GM12864 (cell line): ENCODE measurements at places on chromosomes 5 and 9.

DNA sequence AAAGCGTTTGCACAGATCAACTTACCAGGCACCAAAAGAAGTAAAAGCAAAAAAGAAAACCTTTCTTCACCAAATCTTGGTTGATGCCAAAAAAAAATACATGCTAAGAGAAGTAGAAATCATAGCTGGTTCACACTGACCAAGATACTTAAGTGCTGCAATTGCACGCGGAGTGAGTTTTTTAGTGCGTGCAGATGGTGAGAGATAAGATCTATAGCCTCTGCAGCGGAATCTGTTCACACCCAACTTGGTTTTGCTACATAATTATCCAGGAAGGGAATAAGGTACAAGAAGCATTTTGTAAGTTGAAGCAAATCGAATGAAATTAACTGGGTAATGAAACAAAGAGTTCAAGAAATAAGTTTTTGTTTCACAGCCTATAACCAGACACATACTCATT is 36.4 kb upstream of the CCDC152 start:
- no peak for DNase-seq

GRCh38 chr5:160030631-160031377 is 21.9 kb downstream of the TTC1 start:
- no peak for DNase-seq

DNA sequence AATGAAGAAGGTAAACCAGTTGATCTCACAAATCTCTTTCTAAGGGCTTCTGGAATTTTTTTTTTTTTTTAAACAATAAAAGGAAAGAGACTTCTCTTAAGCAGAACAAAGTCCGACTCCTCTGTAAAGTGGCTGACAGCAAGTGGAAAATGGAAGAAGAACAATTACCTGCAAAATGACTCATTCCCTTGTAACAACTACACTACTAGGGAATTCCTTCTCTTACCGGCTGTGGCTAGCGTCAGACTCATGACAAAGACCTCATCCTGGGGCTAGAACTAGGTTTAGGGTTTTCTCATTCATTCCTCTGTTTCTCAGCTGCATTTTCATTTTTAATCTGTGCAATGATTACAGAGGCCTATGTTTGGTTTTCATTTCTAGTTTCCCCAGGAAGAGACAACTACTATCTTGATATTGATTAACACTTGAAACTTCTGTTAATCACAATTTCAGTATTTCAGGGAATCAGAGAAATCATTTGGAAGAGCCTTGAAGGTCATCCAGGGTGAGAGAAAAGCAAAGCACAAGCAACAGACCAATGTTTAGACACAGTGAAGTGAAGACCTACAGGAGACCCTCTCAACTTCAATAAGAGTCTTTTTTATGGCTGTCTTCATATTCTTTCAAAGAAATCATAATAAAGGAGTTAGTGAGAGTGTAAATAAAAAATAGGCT is 437.9 kb downstream of the RAB3C start:
- DNase-seq = no peak

- DNase-seq = no peak
Measured at GRCh38 chr5:138569782-138570181, 5.4 kb downstream of the HSPA9 start.

DNA sequence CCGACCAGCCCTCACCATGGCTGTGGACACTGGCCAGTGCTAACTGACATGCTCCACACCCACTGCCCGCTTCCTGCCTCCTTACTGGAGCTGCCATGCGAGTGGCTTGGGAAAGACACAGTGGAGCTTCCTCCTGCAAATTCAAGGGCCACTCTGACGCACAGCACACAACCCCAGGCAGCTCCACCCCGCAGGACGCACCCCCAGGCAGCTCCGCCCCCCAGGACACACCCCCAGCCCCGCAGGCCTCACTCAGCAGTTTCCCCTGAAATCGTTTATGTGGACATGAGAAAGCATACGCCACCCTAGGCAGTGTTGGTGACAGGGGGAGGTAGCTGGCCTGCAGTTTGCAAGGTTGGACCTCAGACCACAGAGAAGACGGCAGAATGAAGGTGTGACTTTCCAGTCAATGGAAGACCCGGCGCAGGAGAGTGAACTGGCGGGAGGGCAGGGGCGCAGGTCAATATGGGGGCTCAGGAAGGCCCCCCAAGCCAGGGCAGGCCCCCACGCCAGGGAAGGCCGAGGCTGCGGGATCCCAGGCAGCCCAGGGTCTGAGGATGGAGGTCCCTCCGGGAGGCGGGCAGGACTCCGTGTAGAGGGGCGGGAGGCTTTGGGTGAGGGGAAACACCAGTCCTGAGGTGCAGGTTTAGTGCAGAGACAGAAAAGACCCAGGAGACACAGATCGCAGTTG is 21.6 kb downstream of the LPCAT1 start:
- no peak for DNase-seq

GRCh38 chr9:121537283-121537682 is 37.6 kb upstream of the GGTA1 start:
- DNase-seq = no peak

- no peak for DNase-seq
Measured at GRCh38 chr9:91451431-91452270, 28.0 kb upstream of the NFIL3 start.

- DNase-seq = no peak
Measured at GRCh38 chr9:90095682-90096081, 490.9 kb downstream of the GADD45G start.

DNA sequence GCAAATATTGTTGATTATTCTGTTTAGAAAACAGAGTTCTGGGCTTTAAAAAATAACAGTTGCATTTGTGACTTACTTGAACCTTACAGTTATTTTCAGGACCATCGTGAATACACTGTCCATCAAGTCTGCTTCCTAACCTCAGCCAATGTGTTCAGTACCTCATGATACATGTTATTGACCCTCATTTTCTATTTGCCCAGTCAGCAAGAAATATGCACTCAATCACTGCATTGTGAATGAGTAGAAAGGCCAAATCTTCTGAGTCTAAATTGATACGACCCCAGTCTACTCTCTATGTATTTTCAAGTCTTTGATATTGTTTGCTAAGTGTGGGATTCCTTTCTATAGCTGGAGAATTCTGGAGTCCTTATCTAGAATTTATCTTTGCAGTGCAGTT is 156.2 kb downstream of the RAB3C start:
- DNase-seq = no peak

DNA sequence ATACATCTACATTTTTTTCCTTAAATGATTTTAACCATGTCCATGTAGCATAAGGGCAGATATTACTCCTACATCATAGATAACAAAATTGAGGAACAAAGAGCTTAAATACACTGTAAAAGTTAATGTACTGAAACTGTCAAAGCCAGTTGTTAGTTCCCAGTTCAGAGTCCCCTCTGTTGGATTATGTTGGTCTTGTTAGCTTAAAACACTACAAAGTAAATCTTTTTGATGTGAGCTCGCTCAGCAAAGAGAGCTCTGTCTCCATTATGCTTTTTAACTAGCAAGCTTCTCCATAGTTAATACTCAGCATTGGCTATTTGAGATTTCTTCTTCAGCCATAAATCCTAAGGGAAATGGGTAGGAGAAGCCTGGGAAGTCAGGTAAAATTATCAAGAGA is 149.1 kb downstream of the ADAMTS6 start:
- DNase-seq = no peak

GRCh38 chr5:135827965-135828781 is 6.3 kb upstream of the SLC25A48 start:
- no peak for DNase-seq

DNA sequence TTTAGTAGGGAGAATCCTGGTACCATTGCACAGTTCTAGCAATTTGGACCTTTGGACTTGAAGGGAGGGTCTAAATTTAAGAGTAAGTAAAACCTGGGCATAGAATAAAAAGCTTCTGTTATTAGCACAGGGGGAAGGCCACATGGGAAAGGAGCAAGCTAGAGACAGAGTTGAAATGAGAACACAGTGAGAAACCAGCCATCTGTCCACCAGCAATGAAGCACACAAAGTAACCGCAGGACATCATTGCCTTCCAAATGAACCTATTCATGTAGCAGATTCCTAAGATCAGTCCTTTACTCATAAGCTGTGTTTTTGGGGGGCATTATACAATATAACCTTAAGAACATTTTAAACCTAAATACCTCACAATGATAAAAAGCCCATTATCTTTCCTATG is 407.4 kb downstream of the HCN1 start:
- no peak for DNase-seq

DNA sequence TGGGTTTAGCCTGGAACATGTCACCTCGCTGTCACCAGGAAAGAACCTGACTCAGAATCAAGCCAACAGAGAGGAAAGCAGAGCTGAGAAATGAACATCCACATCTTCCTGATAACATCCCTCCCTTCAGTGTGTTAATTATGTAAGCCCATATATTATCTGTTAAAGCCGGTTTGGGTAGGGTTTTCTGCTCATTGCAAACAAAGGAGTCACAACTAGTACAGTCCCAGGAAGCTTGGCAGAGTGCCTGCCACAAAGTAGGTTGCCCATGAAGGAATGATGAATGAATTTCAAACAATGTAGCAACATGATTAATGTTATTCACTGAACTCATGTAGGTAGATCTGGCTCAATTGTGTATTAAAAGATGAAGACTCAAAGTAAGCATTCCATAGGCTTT is 10.4 kb upstream of the PPARGC1B start:
- no peak for DNase-seq

DNA sequence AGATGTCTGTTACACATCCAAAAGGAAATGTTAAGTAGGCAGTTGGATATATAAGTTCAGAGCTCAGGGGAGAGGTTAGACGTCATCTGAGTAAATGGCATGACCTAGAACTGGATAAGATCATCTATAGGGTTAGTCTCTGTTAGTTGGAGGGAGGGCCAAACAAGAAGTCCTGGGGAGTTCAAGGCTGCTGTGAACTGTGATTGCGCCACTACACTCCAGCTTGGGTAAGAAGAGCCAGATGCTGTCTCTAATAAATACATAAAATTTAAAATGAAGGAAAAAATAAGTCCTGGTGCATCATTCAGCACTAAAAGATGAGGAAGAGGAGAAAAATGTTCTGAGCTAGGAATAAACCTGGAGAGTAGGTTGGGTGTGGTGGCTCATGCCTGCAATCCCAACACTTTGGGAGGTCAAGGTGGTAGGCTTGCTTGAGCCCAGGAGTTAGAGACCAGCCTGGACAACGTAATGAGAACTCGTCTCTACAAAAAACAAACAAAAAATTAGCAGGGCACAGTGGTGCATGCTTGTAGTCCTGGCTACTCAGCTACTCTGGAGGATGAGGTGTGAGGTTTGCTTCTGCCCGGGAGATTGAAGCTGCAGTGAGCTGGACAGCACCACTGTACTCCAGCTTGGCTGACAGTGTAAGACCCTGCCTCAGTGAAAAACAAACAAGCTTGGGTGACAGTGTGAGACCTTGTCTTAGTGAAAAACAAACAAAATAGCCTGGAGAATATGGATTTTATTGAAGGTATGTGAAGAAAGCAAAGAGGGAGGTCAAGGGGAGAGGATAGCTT is 123.6 kb downstream of the ACTBL2 start:
- DNase-seq = no peak

DNA sequence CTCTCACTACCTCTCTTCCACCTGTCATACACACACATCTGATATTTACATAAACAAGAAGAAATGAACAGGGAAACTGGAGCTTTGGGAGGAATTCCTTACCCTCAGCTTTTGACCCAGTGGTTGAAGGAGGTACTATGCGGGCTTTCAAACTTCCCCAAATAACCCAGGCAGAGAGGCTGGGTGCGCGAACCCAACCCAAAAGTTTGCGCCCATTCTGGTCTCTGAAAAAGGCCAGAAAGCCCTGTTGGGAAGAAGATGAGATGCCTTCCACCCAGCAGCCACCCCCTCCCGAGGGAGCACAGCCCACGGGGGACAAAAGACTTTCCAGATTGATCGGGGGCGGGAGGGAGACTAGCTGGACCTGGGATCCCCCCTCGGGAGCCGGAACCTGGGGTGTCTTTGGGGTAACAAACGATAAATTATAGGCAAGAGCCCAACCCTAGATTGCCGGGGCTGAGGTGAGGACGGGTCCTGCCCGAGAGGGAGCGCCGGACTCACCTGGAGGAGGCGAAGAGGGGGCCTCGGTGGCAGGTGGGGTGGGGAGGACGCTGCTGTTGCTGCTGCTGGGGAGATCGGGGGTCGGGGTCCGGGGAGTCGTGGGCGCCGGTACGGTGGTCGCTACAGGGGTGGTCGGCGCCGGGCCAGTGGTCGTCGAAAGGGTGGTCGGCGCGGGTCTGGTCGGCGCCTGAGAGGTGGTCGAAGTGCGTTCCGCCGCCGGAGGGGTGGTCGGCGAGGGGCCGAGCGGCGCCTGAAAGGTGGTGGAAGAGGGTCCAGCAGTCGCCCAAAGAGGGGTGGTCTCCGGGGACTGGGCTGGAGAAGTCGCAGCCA is 798 bp downstream of the MEGF9 start:
- no peak for DNase-seq

DNA sequence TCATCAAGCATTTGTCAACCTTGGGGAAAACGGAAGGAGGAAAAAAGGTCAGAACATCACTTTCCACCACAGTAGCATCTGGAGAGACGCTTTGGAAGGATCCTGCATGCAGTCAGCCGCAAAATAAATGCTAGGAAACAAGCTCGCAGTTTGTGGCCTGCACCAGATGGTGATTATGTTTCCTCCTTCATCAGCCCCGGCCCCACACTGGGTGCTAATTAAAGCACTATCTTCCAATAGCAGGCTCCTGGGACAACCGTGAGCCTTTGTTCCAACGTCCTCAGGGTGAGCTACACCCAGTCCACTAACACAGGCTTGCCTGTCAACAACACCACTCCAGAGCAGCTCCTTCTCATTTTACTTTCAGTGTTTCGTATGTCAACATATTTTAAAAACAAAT is 64.0 kb downstream of the RNF130 start:
- no peak for DNase-seq

GRCh38 chr9:84323858-84324257 is 16.7 kb downstream of the SLC28A3 start:
- DNase-seq = no peak

DNA sequence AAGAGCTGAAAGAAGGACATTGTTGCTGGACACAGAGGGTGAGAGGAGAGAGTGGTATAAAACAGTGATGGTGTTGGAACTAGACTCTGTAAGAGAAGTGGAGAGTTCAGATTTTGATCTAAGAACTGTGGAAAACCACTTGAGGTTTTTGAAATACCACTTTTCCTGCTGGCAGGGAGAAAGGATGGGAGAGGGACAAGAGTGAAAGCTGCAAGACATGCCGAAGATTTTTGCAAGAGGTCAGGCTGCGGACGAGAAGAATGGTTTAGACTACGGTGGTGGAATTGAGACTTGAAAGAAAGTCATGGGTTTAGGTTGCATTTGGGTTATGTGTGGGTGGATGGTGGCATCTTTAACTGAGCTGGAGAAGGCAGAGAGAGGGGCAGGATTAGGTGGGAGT is 202.2 kb upstream of the RPS23 start:
- no peak for DNase-seq

DNA sequence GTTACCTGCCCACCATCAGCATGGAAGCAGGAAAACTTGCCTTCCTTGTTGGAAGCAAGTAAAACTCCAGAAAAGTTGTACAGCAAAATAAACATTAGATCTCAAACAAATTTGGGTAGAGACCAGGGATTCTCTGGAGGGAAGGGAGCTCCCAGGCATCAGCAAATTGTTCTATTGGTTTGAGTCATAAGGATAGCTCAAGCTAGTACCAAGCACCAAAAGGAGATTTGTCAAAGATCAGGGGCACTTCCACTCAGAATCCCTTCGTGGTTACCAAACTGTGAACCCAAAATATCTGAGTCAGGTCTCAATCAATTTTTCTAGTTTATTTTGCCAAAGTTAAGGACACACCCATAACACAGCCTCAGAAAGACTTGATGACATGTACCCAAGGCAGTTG is 37.8 kb downstream of the DNAJB5 start:
- no peak for DNase-seq

GRCh38 chr9:114689813-114690212 is 7.8 kb upstream of the TEX48 start:
- no peak for DNase-seq
